Activated naive CD4-positive, alpha-beta T cell treated with anti-CD3 and anti-CD28 coated beads, Interleukin-2, amount 50 U/mL, for 16 hours (primary cell): ENCODE measurements at places on chromosomes 12 and 14.
A peak's percentile ranks its signal among the peaks of the same experiment; 100 is the strongest.

DNA sequence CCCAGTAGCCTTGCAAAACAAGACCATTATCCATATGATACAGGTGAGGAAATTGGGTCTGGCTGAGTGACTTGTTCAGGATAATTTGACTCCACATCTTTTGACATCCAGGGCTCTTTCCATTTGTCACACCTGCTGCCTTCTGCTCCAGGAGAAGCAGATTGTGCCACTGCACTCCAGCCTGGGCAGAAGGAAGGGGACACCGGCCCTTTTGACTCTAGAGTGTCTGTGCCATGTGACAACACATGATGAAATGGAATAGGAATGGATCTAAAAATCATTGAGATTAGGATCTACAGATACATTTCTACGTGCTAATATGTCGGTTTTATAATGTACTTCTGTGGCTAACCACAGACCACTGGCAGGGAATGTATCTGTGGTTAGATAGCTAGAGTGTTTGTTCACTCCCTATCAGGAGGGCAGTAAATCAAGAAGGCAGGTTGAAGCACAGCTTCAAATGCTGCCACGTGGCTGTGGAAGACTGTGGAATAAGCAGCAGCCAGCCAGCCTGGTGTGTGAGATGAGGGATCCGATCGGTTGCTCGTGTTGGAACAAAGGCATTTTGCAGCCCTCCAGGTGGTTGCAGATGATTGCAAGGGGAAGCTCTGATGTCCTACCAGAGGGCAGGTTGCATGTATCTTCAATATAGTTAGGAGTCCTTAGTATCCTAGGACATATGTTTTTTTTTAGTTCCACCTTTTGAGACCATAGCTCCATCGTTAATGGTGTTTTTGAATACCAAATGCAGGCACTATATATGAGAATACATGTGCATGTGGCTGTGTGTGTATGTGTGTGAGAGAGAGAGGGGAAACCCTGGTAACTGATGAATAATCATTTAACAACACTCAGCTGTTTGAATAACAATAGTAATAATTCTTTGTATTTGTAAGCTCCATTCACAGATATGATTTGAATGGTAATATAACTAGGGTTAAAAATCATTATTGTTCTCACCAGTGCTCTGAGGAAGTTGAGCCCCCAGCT, 28.6 kb downstream of the EML1 start:
- DNase-seq = no peak

DNA sequence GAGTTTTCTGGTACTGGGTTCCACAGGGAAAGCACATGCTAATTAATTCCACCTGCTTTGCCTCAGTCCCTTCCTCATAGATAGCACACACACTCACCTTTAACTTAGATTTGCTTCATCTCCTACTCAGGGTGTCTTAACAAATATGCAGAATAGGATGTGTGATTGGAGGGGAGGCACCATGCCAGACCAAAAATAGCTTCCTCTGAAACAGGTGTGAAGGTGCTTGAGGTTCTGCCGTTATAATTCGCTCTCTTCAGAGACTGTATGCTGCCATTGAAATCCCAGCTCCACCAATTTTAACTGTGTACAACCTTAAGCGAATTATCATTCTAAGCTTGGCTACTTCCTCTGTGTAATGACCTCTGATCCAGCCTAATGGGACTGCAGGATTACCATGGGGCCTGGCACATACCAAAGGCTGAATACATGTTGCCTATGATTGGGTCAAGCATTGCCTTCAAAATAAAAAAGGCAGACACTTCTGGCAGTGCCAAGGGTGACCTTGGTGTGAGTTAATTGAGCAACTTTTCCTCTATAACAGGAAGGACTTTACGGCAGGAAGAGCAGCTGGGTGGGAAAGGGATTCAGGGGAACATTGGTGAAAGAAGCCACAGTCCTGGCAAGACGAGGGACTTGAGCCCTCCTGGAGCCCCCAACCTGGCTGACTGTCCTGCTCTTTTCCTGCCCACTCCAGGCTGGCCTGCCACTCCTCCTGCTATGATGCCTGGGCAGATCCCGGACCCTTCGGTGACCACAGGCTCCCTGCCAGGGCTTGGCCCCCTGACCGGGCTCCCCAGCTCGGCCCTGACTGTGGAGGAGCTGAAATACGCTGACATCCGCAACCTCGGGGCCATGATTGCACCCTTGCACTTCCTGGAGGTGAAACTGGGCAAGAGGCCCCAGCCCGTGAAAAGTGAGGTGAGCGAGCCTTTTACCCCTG, 9.7 kb downstream of the JDP2 start:
- no peak for DNase-seq

DNA sequence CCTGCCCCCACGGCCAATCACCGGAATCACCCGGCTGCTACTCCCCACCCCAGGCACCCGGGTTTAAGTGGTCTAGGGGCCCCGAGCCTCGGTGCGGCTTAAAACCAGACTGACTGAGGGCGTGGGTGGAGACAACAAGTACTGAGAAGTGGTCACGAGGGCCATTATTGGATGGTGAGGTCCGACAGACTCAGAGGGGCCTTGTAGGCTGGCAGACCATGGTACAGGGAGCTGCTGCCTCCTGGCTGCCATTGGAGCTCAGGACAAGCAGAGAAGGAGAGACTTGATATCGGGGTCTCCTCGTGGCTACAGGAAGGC, 54.1 kb downstream of the FBRSL1 start:
- DNase-seq = no peak

DNA sequence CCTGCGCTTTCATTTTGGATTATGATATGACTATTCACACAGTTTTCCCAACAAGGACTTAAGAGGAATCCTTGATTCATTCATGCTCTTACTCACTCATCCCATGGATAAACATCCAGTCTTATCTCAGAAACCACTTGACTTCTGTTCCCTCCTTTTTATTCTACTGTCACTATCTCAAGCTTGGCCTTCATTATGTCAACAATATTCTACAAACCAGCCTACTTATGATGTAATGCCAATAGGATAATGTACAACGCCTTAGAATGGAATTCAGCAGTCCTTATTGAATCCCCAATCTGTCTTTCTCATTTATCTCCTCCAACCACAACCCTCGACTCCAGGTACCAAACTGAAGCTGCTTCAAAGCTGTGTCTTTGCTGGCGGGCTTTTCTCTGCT, 448.5 kb downstream of the PDZRN4 start:
- DNase-seq = no peak

GRCh38 chr14:95323917-95324316, 4.2 kb upstream of the CLMN start:
- DNase-seq = no peak

- no peak for DNase-seq
Observed at GRCh38 chr12:118219772-118220171, 83.8 kb downstream of the PEBP1 start.

DNA sequence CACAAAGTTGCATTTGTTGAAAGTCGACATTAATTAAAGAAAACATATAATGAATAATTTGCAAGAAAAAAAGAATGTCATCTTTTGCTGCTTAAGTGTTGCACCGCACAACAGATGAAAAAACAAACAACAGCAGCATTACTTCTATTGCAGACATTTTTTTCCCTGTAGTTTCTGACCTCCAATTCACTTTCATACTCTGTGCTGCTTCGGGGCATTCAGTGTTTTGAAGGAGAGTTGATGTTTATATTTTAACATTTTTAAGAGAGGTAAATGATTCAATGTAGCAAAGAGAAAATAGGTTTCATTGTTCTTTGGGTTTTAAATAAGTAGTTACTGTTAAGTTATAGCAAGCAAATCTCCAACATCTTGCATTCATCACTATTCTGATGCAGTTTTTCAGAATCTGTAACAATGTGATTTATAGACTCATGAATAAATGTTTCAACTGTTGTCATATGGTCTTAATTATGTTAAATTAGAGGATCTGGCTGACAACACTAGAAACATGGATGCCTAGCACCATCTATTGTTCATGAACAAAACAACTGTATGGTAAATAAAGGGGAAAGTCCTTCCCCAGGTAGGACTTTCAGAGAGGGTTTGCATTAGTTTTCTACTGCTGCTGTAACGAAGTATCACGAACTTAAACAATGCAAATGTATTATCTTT, 168.1 kb downstream of the BCAT1 start:
- DNase-seq = no peak

DNA sequence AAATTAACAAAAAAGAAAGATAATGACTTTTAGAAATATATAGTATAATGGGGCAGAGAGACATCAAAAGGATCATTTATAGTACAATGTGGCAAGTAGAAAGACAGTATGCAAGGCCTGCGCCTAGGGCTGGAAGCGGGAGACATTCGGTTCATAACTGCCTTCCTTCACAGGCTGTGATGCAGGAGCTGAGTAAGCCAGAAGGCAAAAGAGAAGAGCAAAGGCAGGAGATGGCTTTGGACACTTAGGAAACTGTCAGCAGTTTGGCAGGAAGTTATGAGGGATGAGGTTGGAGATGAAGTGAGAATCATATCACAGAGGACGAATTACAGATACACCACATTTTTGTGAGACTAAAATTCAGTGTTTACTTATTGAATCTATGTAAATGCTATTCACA, 97.8 kb downstream of the EPS8 start:
- no peak for DNase-seq

DNA sequence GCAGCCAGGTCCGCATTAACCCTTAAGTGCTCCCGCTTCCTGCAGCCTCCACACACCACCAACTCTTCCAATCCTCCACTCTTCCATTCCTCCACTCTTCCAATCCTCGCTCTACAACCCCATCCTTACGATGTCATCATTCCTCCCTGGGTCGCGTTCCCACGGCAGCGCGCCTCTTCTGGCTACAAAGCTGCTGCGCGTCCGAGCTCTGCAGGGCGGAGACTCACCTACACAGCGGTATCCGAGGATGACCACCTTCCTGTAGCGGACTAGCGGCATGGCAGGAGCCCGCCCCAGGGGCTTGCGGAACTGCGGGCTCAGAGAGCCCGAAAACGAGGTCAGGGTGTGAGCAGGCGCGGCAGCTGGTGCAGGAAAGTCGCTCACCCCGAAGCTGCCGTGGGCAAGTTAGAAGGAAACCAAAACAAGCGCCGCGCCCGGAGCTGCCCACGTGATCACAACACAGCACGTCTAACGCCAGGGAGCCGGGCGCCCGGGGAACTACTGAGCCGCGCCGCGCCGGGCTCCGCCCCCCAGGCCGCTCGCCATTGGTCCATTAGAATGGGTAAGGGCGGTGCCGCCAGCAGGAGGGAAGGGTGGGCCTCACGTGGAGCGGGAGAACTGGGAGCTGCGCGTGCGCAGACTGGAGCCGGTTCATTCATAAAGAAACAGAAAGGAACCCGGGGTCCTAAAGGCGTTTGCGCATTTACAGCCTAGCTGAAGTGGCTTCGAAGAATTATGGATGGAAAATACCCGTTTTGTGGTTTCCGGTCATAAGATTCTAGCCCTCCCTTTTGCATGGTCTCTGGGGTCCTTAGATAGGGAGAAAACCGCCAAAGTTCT, at the start of gene RHEBL1:
Gene RHEBL1, minus strand, starts transcription at position 473 of the 840 bp plus-strand sequence. Its CDS starts 194 bp downstream, at position 279.
- peak; percentile 99 for DNase-seq

DNA sequence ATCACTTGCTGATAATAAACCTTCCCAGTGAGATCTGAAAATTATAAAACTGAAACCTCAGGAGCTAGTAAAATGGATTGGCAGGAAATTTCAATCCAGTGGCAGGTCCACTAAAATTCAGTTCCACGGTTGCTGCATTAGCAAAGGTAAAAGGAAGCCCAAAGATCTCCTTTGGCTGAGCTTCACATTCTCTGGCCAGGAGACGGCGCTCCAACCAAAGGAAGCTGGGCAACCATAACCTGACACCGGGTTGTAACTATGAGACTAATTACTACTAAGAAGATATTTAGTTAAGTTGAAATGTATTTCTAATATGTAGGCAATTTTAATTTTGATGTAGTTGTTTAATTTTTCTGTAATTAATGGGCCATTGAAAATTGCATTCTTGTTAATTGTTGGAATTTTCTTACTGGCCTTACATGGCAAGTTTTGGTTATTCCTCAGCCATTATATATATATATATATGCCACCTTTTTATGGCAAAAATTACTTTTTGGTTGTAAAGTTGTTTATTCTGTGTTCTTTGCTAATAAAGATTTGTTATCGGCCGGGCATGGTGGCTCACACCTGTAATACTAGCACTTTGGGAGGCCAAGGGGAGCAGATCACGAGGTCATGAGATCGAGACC, 17.0 kb downstream of the OR8S1 start:
- peak; percentile 60 for DNase-seq

DNA sequence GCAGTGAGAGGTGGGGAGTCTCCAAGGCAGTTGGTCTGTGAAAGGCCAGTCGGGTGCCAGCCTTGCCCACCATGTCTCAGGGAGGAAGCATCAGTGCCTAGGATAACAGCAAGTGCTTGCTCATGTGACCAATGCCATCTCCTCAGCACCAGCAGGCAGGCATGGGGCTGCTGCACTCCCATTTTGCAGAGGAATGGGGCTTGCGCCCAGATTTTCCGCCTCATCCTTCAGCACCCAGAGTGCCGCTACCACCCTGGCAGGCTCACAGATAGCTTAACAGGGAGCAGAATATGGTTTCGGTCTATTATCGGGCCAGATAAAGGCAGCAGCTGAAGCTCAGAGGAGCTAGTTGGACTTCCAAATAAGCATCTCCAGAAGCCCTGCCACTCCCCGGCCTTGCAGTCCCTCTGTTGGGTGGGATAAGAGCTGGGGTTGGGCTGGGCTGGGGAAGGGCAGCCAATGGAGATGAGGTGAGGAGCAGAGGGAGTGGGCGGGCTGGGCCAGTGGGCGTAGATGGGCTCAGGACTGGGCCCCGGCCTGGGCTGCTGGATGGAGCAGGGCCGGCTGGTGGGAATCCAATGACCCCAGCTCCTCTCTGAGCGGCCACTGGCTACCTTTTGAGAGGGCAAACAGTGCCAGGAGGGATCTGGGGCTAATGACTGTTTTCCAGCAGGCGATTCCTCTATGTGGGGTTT, 8.4 kb upstream of the KRT80 start:
- DNase-seq = no peak
